ENCODE measurements at places on chromosomes 5 and 9.

DNA sequence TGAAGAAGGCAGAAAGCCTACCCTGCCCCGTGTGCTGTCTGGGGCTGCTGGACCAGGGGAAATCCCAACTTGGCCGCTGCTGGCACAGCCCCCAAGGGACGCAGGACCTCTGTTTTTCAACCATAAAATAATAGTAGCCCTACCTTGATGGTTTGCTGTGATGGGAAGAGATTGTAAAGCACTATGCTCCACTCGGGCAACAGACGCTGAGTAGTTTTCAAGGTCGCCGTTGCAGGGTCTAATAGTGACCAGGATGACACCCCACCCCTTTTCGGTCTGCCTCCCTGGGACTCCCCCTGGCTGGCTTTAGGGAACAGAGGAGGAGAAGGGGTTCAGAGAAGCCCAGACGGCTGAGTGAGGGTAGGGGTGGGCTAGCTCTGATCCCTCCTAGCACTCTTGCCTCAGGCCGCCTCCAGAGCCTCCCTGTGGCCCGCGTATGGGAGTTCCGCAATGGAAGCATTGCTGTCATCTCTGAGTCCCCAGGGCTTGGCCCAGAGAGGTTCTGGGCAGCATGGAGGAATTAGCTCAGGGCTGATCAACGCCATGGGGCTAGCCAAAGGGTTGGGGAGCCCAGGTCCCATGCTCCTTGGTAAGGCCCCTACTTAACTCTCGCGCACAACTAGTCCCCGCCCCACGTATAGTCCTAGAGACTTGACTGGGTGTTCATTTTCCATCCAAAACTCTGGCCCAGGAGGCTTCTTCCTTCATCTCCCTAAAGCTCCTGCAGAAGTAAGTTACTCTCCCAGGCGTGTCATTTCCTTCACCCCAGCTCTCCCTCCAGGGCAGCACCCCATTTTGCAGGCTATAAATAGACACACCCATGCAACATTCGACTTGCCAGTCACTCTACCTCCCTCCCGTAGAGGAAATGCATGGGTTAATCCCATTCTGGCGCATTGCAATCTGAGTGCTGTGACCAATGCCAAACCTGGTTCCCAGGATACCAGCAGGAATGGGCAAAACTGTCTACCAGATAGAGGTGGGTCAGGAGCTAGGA is 1.1 kb upstream of the IRF1 start:
- no peak for DNase-seq

GRCh38 chr5:123422433-123423277 is 548 bp downstream of the CEP120 start:
- no peak for DNase-seq

- DNase-seq: no peak
Measured at GRCh38 chr5:74672215-74672877, 12.7 kb upstream of the HEXB start.

DNA sequence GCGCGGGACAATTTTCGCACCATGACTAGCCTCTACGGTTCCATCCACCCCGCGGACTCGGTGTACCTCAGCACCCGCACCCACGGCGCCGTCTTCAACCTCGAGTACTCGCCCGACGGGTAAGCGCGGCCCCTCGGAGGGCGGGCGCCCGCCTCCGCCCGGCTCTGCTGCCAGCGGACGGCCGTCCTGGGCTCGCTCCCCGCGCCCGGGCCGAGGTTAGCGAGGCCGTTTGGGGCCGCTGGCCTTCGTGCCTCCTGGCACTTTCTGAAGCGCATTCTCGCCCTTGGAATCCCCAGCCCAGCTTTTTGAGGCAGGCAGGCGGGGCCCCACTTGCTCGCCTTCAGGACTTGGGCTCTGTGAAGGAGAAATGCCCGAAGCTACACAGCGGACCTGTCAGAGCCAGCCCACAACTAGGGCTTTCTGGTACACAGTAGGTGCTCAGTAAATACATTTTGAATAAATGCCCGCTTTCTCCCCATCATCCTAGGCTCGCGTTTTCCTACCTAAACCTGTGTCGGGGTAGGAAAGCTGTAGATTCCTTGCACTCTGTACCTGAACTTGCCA is 772 bp downstream of the DCAF10 start:
- DNase-seq: no peak

GRCh38 chr5:4576908-4577307 is 563.2 kb upstream of the ADAMTS16 start:
- DNase-seq: no peak

- DNase-seq: no peak
Measured at GRCh38 chr9:8876303-8876702, 1076.7 kb upstream of the DMAC1 start.

DNA sequence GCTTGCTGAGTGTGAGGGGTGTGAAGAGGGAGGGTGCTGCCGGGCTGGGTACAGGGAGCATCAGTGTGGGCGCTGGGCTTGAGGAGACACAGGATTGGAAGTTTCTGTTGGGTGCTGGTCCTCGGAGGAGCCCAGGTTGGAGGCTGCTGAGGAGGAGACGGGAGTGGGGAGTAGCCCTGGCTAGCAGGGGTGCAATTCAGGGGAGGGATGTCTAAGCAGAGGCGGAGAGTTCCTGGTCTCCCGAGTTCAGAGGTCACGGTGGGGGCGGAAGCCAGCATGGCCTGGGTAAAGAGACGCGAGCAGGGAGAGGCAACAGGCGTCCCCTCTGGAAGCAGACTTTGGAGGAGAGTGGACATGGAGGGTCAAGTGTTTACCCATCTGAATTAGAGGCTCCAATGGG is 62.7 kb upstream of the CACNA1B start:
- DNase-seq: no peak

DNA sequence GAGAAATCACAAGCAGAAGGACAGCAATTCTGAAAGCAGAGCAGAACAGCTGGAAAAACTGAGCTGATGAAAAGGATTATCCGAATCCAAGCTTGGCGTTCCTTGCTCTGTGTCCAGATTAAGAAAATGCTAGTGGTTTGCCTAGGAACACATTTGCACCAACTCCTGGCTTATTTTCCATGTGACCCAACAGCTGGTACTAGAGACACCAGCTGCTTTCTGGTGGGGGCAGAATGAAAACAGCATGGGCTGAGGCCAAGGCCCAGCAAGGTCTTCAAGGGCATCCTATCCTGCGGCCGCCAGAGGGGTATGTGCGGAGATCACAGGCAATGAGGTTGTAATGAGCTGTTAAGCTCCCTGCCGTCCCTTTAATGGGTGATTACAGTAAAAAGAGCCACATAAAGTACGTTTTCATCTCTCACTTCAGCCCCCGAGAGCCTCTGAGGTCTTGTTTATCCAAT is 131.5 kb downstream of the DOCK8 start:
- DNase-seq: no peak

DNA sequence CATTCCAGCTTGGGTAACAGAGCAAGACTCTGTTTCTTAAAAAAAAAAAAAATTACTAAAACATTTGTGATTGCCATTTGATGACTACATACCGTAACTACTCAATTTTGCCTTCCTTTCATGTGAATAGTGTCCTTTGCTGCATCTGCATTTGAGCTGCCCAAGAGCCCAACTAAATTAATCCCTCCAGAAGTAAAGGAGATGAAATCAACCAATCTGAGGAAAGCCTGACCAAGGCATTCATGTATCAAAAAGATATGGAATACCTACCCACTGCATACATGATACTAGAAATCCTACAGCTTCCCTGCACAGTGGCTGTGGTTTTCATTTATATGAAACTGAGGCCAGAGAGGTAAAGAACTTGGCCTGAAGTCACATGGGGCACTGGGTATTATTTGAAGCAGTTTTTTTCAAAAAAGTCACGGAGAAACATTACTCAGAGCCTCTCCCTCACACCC is 177.5 kb downstream of the AOPEP start:
- DNase-seq: no peak

GRCh38 chr5:14040542-14040941 is 96.1 kb upstream of the DNAH5 start:
- no peak for DNase-seq

- DNase-seq: peak; percentile 20
Measured at GRCh38 chr9:137740312-137740711, 121.5 kb downstream of the EHMT1 start.

DNA sequence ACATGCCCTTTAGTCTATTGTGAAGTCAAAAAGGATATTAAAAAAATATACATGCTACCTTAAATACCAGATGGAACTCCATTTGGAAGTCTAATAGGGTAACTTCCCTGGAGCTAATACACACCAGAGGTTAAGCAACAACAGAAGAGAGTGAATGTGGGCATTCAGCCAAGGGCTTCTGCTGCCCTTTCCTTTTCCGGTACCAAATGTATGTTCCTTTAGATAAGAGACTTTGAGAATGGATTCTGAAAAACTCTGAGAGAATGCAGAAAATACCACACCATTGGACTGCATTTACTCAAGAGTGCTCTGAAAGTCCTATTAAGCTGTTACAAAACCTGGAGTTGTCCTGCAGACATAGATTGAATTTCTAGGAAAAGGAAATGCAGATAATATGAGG is 23.8 kb upstream of the TRPM3 start:
- DNase-seq: no peak

- no peak for DNase-seq
Measured at GRCh38 chr9:76575761-76576160, 116.8 kb downstream of the GCNT1 start.

GRCh38 chr9:127393645-127394044 is 3.3 kb upstream of the SLC2A8 start:
- DNase-seq: no peak

GRCh38 chr9:127083138-127083980 is 39.1 kb downstream of the ANGPTL2 start:
- no peak for DNase-seq

DNA sequence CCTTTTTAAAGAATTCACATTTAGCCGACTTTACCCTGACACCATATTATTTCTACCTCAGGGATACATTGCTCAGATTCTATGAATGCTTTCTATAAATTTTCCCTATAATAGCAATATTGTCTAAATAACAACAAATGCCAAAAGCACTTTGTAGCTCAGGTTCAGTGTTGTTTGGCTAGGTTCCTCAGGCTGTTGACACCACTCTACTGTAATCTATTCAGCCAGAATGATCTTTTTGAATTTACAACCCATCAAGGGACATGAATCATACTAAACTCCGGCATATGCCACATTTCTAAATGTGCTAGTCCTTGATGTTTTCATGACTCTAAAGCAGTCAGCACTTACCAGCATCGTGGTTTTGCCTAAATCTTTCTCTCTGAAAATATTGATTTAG is 641.5 kb upstream of the CDH10 start:
- DNase-seq: no peak

DNA sequence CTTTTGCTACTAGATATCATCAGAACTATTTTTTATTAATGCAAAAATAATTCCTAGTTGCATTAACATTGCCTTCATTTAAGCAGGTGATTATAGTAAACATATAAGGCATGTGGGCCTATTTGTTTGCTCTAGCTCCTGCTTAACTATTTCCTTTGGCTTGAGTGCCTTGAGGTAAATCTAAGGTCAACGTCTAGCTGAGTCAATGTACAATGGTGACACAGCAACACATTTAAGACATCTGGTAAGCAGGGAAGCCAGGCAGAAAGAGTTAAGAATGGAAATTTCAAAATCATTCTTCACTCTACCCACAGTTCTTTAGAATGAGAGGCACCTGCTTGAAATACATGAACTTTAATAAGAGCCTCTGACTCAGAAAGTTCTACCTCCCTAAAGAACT is 111.9 kb upstream of the FST start:
- DNase-seq: no peak

DNA sequence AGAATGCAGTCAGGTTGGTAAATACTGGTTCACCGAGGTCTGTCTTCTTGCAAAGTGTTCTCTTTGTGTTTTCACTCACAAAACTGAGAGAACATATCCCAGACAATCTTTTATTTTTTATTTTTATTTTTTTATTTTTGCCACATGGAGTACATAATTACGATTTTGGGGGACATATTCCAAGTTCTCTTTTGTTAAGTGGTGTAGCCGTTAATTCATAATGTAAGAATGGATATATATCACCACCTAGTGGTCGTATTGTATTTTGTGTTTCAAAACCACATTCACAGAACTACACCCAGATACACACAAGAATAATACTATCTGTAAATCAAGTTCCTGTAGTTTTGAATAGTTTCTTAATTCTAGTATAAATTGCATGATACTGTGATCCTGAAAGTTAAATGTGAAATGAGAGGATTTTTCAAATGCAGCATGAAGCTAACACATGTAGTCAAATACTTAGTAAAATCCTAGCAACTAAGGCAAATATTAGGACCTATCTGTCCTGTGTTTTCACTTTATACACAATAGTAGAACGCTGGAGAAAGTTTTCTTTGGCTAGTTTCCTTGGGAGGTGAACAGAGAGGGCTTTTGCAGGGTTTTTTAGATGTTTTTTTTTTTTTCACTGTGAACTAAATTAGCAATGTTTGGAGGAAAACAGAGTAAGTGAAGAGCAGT is 92.7 kb downstream of the VCAN start:
- DNase-seq: peak; percentile 29

- DNase-seq: no peak
Measured at GRCh38 chr5:94337617-94338016, 280.8 kb downstream of the KIAA0825 start.

DNA sequence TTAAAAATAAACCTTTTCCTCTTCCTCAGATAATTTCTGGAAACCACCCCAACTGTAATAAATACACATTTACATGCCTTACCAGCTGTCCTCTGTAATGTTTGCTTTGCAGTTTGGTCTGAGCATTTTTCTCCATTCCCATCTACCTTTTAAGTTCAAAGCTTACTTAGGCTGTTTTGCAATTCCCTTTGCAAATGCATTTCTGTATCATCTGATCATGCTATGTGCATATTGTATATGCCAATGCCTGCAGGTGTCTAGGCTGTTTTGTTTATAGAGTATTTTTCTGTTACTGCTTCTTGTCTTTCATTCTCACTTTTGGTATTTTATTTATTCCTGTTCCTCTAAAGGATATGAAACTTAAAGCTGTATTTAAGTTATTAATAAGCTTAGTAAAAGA is 86.3 kb downstream of the SLC44A1 start:
- DNase-seq: no peak

DNA sequence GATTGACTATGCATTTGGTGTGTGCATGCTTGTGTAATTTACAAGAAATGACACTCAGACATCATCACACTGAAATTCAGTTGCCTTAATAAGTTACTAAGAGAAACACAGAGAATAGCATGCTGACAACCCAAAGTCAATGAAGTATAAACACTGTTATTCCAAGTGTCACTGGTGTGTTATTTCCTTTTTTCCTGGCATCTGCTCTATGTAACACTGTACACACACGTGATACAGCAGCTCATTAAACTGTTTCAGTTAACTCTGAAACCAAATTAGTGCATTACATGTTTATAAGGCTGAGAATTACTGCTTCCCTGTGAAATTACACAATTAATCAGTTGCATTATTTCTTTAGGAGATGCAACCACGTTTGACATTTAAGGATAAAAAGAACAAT is 252.7 kb downstream of the EFNA5 start:
- no peak for DNase-seq

- peak; percentile 93 for DNase-seq
Measured at GRCh38 chr9:11319538-11319937, 706.7 kb upstream of the PTPRD start.

DNA sequence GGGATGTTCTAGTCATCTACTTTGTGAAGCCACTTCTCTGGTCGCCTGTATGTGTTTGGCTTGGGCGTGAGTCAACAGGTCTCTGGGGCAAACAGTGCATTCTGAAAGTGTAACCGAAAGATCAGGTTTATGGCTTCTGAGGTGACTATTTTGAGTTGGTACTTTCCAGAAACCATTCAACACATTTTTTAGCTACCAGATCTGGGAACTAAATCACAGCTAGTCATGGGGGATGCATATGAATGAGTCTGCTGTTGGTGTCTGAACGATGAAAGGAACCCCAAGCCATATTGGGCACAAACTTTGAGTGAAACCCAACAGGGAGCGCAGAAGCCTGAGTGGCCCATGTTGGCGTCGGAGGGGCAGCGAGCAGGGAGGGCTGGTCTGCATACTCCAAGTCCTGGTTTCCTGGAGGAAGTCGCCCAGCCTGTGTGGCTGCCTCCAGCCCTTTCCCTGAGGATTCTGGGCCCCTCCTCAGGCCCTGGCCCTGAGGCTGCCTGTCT is 35.3 kb downstream of the UBE2QL1 start:
- no peak for DNase-seq

Measured in NCI-H146 (cell line).